ENCODE measurements at places on chromosomes 2 and 18.

DNA sequence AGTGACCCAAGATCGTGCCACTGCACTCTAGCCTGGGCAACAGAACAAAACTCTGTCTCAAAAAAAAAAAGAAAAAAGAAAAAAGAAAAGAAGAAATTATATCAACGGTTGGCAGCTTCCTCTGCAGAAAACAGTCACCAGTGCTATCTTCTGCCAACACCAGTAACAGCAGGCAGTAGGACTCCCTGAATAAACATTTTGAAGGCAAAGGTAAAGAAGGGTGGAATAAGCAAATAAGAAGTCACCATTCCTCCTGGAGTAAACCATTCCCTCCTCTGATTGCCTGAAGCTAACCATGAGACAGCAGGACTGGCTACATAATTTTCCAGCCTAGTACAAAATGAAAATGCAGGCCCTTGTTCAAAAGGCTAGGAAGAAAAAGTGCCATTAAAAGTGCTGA is 9.0 kb upstream of the RNF103 start:
- no peak for DNase-seq

DNA sequence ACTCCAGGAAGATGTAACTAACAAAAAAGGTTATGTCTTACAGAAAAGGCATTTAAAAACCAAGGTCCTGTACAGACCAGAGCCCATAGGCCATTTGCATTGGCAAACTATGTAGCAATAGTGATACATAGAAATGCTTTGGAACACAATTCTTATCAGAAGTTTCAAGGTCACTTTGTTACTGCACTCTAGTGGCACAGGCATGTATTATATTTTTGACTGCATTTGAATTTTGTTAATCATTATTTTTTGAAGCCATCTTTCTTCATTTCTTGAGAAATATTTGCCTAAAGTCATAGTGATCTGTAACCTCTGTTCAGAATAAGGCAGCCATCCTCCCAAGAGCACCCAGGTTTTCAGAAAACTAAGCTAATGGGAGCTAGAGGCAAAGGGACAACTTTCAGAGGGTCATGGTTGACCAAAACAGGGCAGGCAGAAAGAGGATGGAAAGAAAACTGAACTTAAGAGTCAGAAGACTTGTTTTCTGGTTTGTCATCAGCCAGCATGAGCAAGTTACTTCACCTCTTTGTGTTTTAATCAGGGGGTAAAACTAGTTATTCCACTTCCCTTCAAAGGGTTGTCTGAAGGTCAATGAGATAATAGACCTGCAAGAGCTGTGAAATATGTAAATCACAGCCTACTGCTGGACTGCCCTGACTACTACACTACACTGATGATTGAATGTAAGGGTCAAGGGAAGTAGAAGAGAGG is 41.5 kb downstream of the SLC38A11 start:
- DNase-seq: no peak

- no peak for DNase-seq
These were observed 29.7 kb upstream of the FAHD2A start for GRCh38 chr2:95372845-95373244.

DNA sequence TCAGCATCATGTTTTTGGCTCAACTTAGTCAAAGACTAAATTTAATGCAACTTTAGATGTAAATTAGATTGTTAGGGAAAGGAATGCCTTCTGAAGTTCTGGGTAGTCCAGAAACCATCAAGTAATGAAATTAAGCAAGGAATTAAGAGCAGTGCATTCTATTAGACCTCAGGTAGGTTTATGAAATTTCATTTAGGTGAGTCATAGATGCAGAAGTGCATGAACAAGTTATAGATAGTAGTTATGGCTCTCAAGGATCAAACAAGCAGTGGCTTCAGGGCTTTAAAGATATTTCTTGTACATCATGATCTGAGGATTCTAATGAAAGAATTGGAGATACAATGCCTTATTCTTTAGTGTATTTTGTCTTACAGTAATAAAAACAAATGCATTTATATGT is 25.4 kb upstream of the SPOPL start:
- no peak for DNase-seq

- no peak for DNase-seq
These were observed 72.3 kb upstream of the EFEMP1 start for GRCh38 chr2:55995902-55996301.

DNA sequence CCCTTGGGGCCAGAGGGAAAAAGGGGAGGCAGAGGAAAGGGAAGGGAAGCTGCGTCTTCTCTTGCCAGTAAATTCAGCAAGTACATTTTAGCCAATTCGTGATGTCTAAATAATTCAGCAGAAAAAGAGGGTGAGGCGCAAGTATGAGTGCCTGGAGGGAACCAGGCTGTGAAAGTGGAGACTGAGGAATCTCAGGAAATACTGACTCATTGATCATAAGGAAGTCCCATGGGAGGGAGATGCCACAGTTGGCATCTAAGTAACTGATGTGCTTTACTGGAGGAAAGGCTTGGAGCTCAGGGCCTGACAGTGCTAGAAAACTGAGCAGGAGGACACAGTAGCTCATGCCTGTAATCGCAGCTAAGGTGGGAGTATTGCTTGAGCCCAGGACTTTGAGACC is 31.1 kb downstream of the KIF5C start:
- no peak for DNase-seq

DNA sequence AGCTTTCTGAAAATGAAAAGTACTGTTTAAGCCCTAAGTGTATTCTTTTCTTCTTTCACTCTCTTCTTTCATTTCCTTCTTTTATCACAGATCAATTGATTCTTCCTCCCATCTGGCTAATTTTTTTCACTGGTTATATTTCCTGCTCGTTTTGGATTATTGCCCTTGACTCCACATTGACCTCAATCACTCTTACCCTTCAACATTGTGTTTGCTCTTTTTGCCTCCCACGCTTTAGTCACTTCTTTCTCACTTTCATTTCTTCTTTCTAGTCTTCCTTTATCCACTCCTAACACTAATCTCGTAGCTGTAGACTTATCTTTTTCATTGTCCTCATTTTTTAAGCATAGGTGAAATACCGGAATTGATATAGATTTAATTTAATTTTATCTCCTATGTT is 320.3 kb upstream of the VRK2 start:
- peak; percentile 60 for DNase-seq

DNA sequence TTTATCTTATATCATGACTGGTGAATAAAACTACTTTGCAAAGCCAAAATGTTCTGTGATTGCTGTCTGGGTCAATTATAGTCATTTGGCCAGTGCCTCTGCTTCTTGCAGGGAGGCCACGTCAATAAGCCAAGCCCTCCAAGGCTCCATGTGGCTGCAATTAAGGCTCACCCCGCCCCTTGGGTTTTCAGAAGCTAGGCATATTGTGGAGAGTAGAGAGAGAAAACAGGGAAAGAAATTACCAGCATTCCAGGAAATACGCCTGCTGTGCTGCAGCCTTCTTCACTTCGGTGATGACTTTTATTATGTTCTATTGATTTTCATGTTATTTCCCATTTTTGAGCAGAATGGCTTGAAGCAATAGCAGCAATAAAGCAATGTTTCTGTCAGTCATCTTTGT is 319.7 kb downstream of the SOX11 start:
- DNase-seq: no peak

DNA sequence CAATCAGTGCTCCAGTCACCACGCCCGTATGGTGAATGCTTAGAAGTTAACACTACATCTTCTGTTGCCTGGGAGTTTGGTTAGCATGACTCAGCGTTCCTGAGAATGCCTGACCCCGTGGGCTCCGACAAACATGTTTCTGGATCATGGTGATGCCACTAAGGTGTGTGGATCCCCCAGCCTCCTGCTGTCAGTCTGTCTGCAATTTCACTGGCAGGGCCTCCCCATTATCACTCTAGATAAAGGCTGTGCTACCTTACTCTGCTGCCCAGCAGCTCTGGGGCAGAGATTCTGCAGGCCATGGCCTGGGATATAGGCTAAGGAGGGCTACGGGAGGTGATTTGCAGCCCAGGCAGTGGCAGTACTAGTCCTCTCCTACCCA is 66.0 kb downstream of the STPG4 start:
- no peak for DNase-seq

- no peak for DNase-seq
These were observed 171.3 kb upstream of the PGAP1 start for GRCh38 chr2:197097578-197098366.

DNA sequence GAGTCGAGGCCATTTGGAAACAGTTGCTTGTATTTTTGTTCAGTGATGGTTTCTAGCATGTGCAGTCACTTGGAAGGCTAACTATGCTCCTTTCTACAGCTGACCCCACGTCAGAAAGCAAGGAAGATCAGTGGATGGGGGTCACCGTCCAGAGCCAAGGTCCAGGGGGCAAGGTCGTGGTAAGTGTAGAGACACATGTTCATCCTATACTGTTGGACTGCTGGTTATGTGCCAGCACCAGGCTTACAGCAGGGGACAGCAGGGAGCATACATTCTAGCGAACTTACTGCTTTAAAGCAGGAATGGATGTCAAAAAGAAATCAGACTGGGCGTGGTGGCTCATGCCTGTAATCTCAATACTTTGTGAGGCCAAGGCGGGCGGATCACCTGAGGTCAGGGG is 40.0 kb downstream of the ITGA6 start:
- DNase-seq: peak; percentile 14

DNA sequence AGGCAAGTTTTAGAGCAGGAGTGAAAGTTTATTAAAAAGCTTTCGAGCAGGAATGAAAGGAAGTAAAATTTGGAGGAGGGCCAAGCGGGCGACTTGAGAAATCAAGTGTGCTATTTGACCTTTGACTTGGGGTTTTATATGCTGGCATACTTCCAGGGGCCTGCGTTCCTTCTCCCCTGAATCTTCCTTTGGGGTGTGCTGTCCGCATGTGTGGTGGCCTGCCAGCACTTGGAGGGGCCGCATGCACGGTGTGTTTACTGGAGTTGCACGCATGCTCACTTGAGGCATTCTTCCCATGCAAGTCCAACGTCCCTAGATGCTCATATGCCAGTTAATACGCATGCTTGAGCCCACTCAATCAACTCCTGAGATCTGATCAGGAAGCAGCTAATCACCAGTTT is 78.3 kb upstream of the MAP4K4 start:
- DNase-seq: peak; percentile 86

GRCh38 chr2:85438201-85439024 is 19.9 kb downstream of the SH2D6 start:
- peak; percentile 32 for DNase-seq

DNA sequence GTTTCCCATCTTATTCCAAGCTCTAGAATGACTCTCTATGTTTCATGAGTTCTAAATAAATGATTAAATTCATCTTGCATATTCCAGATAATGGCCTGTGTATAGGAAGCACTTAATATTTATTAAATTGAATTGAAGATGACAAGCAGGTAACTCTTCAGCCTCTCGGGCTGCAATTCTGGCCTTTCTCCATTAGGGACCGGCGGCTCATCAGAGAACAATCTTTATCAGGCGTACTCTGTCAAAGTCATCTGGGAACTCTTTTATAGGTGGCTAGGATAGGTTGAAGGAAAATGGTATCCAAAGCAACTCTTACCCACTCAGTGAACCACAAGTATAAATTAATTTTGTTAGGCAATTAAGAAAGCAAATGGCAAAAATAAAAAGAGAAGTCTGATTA is 308.5 kb downstream of the NOL4 start:
- DNase-seq: no peak

GRCh38 chr18:7117390-7118355 is at the start of gene LAMA1:
LAMA1 (minus strand) TSS chr18:7117797; CDS start chr18:7117720, 77 bp downstream.
- DNase-seq: no peak

GRCh38 chr2:24147364-24147763 is 24.1 kb downstream of the FAM228B start:
- no peak for DNase-seq

GRCh38 chr2:105788670-105789290 is 44.1 kb downstream of the NCK2 start:
- no peak for DNase-seq

DNA sequence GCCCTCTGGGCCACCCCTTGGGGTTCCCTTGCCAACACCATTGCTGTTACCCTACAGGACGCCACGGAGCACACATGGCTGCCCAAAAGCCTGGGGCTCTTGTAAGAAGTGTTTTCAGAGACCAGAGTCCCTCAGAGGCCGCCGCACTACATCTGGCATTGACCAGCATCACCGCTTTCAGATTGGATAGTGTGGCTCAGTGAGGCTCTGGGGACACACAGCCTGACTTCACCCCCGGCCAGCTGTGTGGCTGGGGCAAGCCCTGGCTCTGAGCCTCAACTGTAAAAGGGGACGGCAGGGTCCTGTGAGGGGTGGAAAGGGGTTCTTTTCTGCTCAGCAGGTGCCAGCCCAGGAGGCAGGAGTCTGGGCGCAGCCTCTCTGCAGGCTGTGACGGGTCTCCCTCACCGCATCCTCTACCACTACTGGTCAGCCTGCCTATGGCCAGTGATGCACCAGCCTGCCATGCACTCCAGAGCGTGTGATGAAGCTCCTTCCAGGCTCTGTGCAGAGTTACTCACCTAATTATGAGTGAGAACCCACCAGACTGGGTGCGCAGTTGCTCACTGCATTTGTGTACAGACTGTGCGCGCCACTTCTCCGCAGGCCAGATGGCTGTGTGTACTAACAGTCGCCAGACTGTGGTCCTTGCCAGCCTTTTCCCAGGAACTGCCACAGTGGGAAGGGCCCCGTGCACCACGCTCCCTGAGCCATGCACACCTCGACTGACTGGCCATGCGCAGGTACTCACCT is 10.7 kb upstream of the OTOF start:
- DNase-seq: no peak

DNA sequence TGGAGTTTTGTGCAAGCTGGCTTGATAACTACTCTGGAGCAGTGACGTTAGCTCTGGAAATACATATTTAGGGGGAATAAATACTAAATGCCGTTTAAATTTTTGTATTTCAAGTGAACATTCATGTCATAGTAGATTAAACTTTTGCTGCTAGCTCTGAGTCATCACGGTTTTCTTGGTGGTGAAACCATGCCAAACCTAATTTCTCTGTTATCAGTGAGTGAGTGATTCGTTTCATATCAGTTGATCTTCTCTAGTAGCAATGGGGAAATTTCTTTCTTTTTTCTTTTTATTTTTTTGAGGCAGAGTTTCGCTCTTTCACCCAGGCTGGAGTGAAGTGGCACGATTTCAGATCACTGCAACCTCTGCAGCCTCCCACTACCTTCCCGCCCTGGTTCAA is 211.1 kb downstream of the PTPRM start:
- no peak for DNase-seq

GRCh38 chr2:130892793-130893785 is 56.4 kb downstream of the ARHGEF4 start:
- no peak for DNase-seq

GRCh38 chr2:35298493-35298892 is 1057.1 kb upstream of the CRIM1 start:
- no peak for DNase-seq
